Left ventricle myocardium inferior (tissue), 1 donor: ENCODE measurements at places on chromosomes 6 and 20.

- no peak for DNase-seq
These were observed 20.6 kb downstream of the CYP39A1 start for GRCh38 chr6:46632053-46632452.

DNA sequence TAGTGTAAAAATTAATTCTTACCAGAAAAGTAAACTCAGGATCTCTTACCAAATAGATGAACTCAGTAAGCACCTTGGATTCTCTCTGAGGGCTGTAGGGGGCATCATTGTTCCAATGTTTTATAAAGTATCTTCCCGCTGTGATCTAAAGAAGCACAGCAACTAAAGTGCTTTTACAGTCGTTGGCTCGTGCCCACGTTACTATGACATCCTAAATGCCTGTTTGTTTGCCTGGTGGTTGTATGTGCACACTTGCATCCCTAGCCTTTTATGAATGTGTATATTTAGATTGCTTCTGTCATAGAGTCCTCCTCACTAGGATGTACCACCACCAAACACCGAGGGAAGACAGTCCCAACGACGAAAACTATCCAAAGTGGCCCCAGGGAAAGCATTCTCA lies 34.5 kb downstream of the SLX4IP start:
- DNase-seq: no peak

DNA sequence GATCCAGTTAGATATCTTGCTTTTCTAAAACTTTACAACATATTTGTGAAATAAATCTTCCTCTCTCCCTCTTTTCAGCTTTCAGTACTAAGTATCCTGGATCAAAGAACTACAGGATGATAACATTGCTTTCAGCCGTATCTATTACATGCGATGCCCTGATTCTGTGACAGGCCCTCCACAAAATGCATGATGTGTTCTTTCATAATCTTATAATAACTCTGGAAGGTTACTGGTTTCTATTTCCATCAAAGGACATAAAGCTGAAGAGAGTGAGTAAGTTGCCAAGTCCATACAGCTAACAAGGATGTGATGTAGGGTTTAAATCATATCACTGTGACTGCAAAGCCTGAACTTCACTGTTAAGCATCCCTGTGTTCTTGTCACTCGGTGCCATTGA lies 62.9 kb upstream of the ADGRG6 start:
- no peak for DNase-seq

- no peak for DNase-seq
These were observed 112.5 kb downstream of the EDN3 start for GRCh38 chr20:59412875-59413284.

- DNase-seq: no peak
These were observed 5.0 kb downstream of the FAM184A start for GRCh38 chr6:119073307-119074051.

- no peak for DNase-seq
These were observed 318.7 kb downstream of the DHX35 start for GRCh38 chr20:39280875-39281274.

GRCh38 chr6:168055696-168056489 lies 23.1 kb downstream of the FRMD1 start:
- no peak for DNase-seq
